ENCODE measurements at places on chromosomes 1 and 21. TPM values are rescaled to one million over a fixed set of nuclear protein-coding genes. Genes with fewer than 3 reads are reported as not detected.

The PPP2R5A gene
- total RNA-seq: 40.4 TPM

DNA sequence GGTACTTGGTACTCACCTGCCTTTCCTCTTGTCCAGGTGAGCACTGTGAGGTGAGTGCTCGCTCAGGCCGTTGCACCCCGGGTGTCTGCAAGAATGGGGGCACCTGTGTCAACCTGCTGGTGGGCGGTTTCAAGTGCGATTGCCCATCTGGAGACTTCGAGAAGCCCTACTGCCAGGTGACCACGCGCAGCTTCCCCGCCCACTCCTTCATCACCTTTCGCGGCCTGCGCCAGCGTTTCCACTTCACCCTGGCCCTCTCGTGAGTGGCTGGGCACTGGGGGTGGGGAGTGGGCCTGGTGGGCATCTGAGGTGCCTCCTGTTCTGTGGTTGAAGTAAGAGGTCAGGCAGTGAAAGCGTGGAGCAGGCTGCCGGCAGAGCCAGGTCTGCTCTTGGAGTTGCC is 11.7 kb downstream of the CELSR2 start:
- H3K4me3 ChIP-seq: no peak overlapping the region
- no peaks in the 10 kb centered on the region for H3K27me3 ChIP-seq
- no peaks in the 10 kb centered on the region for H3K36me3 ChIP-seq
- H3K27ac ChIP-seq: no peak overlapping the region

- no peak for DNase-seq
- H3K27ac ChIP-seq: no peak overlapping the region
- H3K36me3 ChIP-seq: no peaks in the 10 kb centered on the region
- no peaks in the 10 kb centered on the region for H3K27me3 ChIP-seq
- no peak overlapping the region for H3K4me3 ChIP-seq
Measured at GRCh38 chr1:196372896-196373536, 235.2 kb downstream of the KCNT2 start.

GRCh38 chr1:29270929-29271521 is 34.7 kb downstream of the PTPRU start:
- H3K27ac ChIP-seq: no peak overlapping the region
- no peak overlapping the region for H3K4me3 ChIP-seq
- H3K36me3 ChIP-seq: no peaks in the 10 kb centered on the region
- peaks cover 47% of the 10 kb centered on the region for H3K27me3 ChIP-seq

The CAPZA1 gene
- 261 TPM for total RNA-seq

- no peak overlapping the region for H3K4me3 ChIP-seq
- H3K27ac ChIP-seq: no peak overlapping the region
- peaks cover 7% of the 10 kb centered on the region for H3K27me3 ChIP-seq
- peaks cover 3% of the 10 kb centered on the region for H3K4me1 ChIP-seq
- DNase-seq: no peak
Measured at GRCh38 chr1:168623831-168624230, 47.4 kb downstream of the XCL1 start.

DNA sequence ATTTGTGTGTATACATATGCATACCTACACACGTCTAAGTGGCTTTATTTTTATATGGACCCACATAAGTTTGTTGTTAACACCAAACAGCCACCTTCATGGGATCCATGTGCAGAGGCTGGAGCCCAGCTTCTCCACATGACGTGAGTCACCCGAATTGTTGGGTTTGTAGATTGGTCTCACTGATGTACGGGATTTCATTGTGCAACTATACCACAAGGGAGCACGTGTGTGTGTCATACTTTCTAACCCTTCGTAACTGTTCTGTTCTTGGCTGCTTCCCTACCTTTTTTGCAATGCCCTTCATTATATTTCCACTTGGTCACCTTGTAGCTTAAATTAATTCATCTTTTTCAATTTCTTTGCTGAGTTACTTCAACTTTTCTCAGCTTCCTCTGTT is 21.0 kb downstream of the SPRTN start:
- peaks cover 5% of the 10 kb centered on the region for H3K36me3 ChIP-seq
- H3K4me1 ChIP-seq: peaks cover 4% of the 10 kb centered on the region
- H3K4me3 ChIP-seq: no peak overlapping the region
- no peaks in the 10 kb centered on the region for H3K27me3 ChIP-seq
- no peak overlapping the region for H3K27ac ChIP-seq

DNA sequence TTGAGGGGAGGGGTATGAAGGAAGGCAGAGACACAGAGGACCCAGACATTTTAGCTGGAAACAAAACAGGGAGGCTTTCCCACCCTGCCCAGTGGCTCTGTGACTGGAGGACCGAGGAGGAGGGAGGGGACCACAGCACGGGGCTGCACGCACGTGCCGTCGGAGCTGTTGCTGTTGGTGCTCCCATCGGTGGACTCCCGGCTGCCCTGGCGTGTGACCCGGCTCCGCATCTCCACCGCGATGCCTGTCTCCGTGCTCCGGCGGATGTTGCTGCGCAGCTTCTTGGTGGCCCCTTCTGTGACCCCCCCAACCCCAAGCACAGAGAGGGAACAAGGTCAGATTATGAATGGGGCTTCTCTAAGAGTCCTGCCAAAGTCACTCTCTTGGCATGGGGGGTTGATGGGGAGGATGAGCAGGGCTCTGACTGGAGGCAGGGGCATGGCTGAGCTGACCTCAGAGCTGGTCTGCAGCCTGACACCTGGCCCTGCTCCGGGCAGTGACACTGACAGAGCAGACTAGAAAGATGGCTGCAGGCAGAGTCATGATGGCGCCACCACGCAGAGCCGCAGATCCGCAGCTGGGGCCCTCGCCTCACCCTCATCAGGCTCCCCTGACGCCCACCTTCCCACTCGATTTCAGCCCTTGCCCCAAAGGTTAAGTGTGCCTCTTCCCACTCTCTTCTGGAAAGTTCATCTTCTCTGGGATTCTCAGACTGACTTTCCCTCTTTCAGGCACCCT is 29.6 kb downstream of the RIMS3 start:
- no peak overlapping the region for H3K27ac ChIP-seq
- peaks cover 12% of the 10 kb centered on the region for H3K4me1 ChIP-seq
- no peaks in the 10 kb centered on the region for H3K27me3 ChIP-seq
- no peak for DNase-seq

- H3K4me3 ChIP-seq: no peak overlapping the region
- H3K27ac ChIP-seq: no peak overlapping the region
- H3K27me3 ChIP-seq: peaks cover 2% of the 10 kb centered on the region
- no peaks in the 10 kb centered on the region for H3K36me3 ChIP-seq
- no peak for DNase-seq
- H3K4me1 ChIP-seq: no peaks in the 10 kb centered on the region
Measured at GRCh38 chr1:99504287-99504686, 141.6 kb upstream of the PALMD start.

The RPE65 gene
- not detected for total RNA-seq

- no peak for DNase-seq
- H3K36me3 ChIP-seq: no peaks in the 10 kb centered on the region
- H3K4me1 ChIP-seq: no peaks in the 10 kb centered on the region
Measured at GRCh38 chr1:200162258-200162657, 134.7 kb downstream of the NR5A2 start.

DNA sequence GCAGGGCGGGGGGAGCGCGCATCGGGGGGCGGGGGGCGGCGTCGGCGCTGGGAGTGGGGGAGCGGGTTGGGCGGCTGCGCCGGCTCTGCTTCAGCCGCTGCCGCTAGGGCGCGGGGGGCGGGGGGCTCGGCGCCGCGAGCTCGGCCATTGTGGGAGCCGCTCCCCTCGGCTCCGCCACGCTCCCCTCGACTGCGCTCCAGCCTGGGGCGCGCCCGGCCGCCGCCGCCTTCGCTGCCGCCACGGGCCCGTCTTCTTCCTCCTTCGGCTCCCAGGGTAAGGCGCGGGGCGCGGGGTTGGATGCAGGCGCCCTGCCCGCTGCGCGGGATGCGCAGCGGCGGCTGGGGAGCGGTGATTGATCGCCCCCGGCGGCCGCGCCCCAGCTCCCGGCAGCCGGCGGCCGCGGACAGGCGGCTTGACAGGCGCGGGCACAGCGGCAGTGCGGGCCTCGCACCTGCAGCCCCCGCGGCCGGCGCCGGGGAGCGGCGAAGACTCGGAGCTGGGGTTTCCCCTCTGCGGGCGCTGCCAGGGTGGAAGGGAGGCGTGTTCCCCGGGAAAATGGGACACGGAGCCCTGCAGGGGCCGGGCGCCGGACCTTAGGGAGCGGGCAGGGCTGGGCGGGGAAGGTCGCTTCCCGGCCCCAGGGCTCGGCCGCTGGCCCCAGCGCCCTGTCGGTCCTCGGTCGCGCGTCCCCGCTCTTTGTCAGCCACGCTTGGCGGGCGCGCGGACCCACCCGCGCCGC is 55.3 kb downstream of the NDUFS5 start:
- DNase-seq: peak; percentile 25
- H3K36me3 ChIP-seq: no peaks in the 10 kb centered on the region
- H3K27ac ChIP-seq: no peak overlapping the region
- H3K4me1 ChIP-seq: peaks cover 6% of the 10 kb centered on the region

GRCh38 chr1:171245458-171246064 is 2.7 kb upstream of the FMO1 start:
- peak; percentile 14 for DNase-seq
- H3K27ac ChIP-seq: no peak overlapping the region
- peaks cover 16% of the 10 kb centered on the region for H3K27me3 ChIP-seq
- H3K4me1 ChIP-seq: no peaks in the 10 kb centered on the region

- DNase-seq: peak; percentile 80
- no peak overlapping the region for H3K27ac ChIP-seq
- H3K27me3 ChIP-seq: no peaks in the 10 kb centered on the region
- peaks cover 50% of the 10 kb centered on the region for H3K36me3 ChIP-seq
Measured at GRCh38 chr1:110339407-110340206, 430 bp downstream of the RBM15 start.

GRCh38 chr1:17007121-17007520 is 4.6 kb downstream of the ATP13A2 start:
- DNase-seq: no peak
- no peaks in the 10 kb centered on the region for H3K27me3 ChIP-seq
